ENCODE measurements at places on chromosomes 4 and X.

GRCh38 chrX:42021058-42021457, 97.7 kb upstream of the CASK start:
- DNase-seq, result no peak

DNA sequence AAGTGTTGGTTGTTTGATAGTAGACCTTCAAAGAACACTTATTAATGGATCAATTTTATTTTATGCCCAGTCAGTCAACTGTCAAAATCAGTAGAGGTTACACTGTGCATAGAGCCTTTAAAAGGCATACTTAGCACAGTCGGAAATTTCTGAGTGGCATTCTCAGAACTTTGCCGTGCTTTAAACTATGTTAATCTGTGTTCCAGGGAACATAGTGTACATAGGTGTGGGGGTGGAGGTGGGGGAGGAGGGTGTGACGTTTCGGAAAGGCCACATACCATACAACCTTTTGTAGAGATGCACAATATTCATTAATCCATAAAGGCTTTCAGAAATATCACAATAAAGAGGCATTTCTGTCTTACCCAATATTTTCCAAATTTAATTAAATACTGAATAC, 75.8 kb downstream of the RS1 start:
- DNase-seq, result no peak

- no peak for DNase-seq
These were observed 140.5 kb upstream of the NUDT10 start for GRCh38 chrX:51192104-51192503.

DNA sequence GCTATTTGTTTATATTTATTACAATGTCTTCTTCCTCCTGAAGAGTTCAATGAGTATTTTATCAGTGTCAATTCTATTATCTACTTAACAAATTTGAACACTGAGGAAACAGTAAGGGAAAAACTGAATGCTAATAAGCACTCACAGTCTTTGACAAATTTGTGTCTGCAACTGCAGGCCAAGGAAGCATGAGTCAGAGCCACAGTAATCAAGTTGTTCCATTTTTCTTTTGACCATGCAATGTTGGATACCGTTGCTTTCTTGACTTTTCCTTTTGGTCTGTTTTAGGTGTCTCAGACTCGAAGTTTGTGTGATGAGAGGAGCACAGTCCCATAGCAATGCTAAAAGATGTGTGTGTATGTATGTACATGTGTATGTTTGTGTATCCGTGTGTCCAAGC, 359.6 kb downstream of the IL1RAPL1 start:
- DNase-seq, result no peak

DNA sequence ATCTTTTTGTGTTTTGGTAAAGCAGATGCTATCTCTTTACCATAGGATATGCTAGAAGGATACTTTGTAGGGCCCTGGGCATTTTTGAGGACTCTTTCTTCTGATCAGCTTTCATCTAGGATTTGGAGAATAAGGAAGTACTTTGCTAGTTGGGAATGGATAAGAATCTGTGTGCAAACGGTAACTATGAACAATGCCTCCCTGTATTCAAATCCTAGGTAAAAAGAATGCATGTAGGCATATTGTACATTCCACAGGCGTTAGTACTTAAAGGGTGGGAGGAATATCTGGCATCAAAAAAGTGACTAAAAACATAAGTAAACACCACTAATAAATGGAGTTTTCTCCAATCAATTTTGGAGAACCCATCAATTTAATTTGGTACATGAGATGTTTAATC, 59.7 kb downstream of the SH3BGRL start:
- no peak for DNase-seq

DNA sequence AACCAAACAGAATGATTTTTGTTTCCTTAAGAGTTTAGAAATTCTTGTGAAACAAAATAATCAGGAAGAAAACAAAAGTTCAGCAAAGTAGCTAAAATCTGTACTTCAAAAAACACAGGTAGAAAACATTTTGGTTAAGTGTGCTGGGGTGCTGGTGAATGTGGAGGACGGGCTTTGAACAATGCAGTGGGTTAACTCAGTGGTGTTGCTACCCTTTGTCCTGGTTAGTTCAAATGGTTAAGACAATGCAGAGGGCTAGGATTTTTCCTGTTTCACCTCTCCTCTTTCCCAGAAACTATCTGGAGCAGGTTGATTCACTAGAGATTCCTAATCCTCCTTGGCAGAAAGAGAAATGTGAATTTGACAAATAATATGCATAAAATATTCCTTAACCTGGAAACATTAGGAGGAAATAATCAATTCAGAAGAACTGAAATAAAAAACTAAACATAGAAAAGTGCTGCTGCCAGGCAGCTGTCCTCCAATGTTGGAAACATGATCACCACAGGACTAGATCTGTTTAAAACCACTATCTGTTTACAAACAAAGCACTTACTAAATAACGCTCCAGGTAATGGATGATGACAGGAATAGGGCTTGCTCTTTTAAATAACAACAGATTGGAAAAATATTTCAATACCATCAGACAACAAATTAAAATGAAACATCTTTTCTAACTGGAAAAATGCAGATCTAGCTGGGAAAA, 148.9 kb downstream of the MAML3 start:
- no peak for DNase-seq

GRCh38 chr4:53633608-53634007, 42.3 kb upstream of the LNX1 start:
- DNase-seq, result no peak

DNA sequence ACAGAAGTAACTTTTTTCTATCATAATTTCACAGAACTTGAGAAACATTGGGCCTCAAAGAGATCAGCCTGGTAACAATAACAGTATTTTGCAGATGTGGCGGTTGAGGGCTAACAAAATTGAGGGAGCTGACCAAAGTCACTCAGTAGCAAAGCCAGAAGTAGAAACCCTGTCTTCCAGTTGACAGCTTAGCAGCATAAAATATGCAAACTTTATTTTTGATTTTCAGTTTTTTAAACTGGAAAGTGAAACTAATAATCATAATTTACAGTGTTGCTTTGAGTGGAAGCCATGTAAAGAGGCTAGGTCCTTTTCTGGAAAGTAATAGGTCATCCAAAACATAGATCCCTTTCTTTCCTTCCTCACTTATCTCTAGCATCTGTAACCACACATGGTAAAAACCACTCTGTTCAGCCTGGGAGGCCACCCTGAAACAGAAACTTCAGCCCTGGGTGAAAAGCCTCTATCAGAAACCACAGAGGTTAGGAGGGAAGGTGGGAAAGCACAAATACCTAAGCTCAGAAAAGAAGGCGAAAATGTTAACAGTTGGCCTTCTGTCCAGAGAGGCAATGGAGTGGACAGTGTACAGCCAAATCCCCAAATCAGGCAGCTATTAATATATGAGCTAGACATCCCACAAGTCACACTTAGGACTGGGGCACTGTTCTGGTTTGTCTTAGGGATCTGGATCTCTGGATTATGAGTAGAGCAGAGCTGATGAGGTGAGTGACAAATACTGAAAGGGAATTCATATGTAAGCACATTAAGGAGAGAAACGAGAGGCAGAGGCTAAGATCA, 61.1 kb upstream of the ARSJ start:
- no peak for DNase-seq

DNA sequence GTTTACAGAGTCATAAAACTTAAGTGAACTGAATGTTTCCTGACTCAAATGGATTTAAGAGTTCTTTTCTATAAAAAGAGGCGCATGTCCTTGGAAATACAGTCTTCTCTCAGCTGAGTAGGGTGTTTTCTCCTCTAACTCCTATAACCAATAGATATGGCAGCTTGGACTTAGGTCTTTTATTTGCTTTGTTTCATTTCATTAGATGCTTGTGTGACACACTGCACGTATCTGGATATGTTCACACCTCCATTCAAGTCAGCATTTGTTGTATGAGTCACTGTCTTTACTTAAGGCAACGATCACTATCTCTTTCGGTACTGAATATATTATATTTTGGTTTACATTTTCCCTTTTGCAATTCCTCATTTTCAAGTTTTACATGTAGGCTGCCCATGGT, 136.6 kb downstream of the ARSF start:
- DNase-seq, result no peak

- no peak for DNase-seq
These were observed 75.7 kb downstream of the AGTR2 start for GRCh38 chrX:116246261-116246660.

GRCh38 chr4:9384126-9384525, 21.2 kb downstream of the USP17L30 start:
- no peak for DNase-seq

- DNase-seq, result no peak
These were observed 228.1 kb downstream of the THOC2 start for GRCh38 chrX:123504630-123505270.

DNA sequence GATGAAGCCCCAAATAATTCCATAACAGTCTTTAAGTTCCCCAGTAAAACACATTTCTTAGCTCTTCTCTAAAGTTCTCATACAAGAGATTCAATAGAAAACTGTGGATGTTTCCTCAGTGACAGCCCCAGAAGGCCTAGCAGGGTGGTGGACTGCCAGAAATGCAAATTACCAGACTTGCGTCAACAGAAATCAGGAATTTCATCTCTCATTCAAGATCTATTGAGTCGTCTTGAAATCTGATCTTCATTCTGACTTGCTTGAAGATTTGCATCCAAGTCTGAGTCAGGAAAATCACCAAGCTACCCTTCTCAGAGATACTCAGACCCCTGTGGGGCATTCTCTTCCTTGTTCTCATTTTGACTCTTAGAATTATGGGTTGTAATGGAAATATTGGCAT, 68.9 kb upstream of the NDP start:
- no peak for DNase-seq

DNA sequence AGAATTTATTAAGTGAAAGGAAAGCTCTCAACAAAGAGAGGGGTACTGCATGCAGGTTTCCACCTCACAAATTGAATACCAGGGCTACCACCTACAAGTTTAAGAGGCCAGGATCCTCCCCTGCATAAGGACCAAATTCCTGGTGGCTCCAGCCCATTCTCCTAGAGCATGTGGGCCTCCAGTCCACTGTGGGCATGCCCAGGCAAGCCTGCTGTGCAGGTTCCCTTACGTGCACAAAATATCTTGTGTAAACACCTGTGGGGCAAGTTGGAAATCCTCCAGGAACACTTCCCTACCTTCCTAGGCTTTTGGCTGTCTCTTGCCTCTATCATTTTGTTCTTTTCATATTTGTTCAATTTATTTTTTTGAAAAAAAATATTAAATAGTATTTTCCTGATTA, 724.3 kb downstream of the ARAP2 start:
- no peak for DNase-seq

DNA sequence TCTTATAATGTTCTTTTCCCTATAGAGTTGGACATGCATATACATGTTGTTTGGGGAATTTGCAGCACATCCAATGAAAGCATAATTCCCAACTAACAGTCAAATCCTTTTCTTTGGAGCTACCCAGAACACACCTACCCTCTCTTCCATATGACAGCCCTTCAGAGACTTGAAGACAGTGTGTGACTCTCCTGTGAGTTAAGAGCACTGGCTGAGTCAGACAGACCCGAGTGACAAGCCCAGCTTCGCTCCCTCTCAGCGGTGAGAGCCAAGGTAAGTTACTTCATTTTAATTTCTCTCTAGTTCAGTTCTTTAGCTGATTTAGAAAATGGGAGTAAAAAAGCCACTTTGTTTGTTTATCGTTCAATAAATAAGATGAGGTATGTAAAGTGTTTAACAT, 86.3 kb downstream of the RTL9 start:
- DNase-seq, result no peak

DNA sequence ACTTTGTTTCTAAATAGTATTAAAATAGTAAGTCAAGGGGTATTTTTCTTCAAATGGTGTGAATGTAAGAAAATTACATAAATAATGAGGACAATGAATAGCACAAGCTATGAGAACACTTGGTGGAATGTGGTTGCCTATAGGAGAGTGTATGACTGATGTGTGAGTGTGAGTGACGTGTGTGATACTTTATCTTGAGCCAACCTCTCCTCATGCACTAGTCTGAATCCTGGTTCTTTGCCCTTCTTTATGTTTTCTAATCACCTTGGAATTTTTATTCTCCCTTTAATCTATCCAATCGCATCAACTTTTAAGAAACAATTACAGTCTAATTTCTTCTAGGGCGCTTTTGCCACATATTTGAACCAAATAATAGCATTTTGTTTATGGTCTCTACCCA, 98.2 kb downstream of the YIPF7 start:
- no peak for DNase-seq

GRCh38 chr4:172750910-172751309, 417.7 kb upstream of the GALNT7 start:
- DNase-seq, result no peak

DNA sequence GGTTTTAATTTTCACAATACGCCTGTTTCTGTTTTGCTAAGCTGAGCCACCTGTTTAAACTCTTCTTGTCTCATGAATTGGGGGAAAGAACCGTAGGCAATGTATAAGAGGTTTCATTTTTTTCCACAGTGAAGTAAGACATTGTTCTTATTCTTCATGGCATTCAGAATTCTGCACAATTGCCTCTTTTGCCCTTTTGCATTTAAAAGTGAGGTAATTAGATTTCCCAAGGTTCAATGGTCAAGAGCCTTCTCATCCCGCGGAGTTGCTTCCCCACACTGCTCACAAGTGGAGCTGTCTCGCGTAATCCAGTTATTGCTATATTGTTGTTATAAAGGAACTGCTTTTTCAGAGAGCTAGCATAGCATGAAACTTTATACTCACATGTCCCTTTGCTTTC, 90.9 kb upstream of the SPRY1 start:
- no peak for DNase-seq

DNA sequence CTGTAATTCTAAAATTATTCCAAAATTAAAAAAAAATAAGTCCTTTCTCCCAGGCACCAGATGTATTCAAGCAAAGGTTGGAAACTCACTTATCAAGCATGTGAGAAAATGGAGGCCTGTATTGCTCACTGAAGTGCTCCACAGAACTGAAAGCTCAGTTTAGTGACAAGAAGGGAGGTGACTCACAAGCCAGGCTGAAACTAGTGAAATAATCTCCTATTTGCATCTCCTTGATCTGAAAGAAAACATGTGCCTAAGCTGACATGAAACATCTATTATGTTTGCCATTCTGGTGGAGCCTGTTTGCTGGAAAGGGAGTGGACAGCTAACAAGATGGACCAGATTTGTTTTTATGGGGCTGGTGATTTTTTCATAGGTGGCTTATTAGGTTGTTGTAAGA, 54.0 kb upstream of the AMELX start:
- no peak for DNase-seq

- no peak for DNase-seq
These were observed 2.6 kb upstream of the ZNF674 start for GRCh38 chrX:46547857-46548256.

DNA sequence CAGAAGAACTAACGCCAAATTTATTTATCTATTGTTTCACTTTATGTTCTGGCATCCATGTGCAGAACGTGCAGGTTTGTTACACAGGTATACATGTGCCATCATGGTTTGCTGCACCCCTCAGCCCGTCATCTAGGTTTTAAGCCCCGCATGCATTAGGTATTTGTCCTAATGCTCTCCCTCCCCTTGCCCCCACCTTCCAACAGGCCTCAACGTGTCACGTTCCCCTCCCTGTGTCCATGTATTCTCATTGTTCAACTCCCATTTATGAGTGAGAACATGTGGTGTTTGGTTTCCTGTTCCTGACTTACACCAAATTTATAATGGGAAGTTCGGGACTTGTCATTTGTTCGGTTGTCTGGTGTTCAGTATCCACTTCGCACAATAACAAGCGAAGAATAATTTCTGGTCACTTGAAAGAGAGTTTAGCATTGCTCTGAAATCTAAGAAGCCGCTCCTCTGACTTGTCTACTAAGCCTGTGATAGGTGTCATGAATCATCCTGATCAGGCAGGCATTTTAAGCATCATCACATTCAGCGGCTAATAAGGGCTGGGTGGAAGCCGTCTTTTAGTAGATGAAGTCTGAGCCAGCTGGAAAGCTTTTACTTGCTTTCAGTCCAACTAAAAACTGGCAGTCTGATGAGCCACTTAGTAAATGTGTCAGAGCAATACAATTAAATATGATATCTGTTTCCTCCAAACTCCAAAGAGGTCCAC, 1065.7 kb upstream of the PABPC4L start:
- DNase-seq, result no peak

All from cortex of kidney (tissue), 1 donor.